ENCODE measurements at places on chromosomes 12 and 14.

DNA sequence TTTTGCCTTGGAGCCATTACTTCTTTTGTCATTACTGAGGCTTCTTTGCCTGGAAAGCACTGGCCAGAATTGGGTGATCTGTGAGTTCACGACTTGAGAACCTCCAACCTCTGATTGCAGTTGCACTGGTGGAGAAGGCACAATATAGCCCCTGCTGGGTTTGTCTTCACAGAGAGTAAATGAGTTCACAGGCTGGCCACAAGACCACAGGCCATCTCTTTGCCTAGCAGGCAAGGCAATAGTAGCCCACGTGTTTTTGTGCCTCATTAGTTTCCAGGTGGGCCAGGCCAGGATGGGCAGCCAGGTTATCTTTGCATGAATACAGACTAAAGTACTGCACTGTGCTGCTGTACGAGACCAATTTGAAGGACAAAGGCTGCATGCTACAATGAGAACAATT lies 468.8 kb downstream of the NRXN3 start:
- no peak for DNase-seq
- no peak overlapping the region for H3K4me3 ChIP-seq
- H3K36me3 ChIP-seq, result no peaks in the 10 kb centered on the region
- no peaks in the 10 kb centered on the region for H3K4me1 ChIP-seq
- H3K27me3 ChIP-seq, result peaks cover 14% of the 10 kb centered on the region

GRCh38 chr12:47805417-47805816 lies 14.3 kb downstream of the HDAC7 start:
- DNase-seq, result no peak
- H3K27ac ChIP-seq, result peak overlapping the region; percentile 99
- H3K27me3 ChIP-seq, result no peaks in the 10 kb centered on the region
- H3K4me3 ChIP-seq, result peak overlapping the region; percentile 15

DNA sequence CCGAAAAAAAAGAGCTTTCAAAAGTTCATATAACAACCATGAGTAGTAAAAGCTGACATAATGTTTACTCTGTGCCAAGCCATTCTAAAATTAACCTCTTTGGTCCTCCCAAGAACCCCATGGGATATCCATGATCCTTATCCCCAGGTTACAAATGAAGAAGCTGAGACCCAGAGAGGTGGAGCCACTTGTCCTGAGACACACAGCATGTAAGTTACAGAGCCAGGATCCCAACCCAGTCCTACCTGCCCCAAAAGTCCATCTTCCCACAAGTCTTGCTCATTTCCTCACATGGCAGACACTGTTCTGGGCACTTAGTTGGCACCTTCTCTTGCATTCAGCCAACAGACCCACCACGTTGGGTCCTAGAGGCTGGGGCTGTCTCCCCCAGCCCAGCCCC lies 37.1 kb downstream of the TRPV4 start:
- H3K36me3 ChIP-seq, result no peaks in the 10 kb centered on the region
- H3K4me1 ChIP-seq, result no peaks in the 10 kb centered on the region
- no peak overlapping the region for H3K27ac ChIP-seq
- no peak for DNase-seq
- H3K4me3 ChIP-seq, result no peak overlapping the region

GRCh38 chr12:31591380-31591901 lies 505 bp upstream of the DENND5B start:
- DNase-seq, result peak; percentile 56
- H3K4me3 ChIP-seq, result peak overlapping the region; percentile 89
- H3K27me3 ChIP-seq, result no peaks in the 10 kb centered on the region
- peaks cover 43% of the 10 kb centered on the region for H3K4me1 ChIP-seq
- H3K36me3 ChIP-seq, result peaks cover 8% of the 10 kb centered on the region
- H3K27ac ChIP-seq, result peak overlapping the region; percentile 98

DNA sequence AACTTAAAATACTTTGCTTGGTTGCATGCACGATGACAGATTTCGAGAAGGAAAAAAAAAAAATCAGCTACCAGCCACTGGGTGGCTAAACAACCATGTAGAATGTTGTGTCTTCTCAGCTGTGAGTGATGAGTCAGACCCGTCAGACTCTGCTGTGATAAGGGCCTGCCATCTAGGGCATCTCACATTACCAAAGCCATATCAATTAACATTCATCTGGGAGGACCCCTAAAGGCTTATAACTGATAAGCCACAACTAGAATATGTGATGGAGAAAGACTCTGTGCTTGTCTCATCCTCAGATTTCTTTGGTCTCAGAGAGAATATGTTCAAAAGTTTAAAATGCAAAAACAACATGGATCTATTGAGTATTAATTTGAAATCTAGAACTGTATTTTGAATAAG lies 111.5 kb downstream of the PAX9 start:
- no peak overlapping the region for H3K27ac ChIP-seq
- H3K4me3 ChIP-seq, result no peak overlapping the region
- no peaks in the 10 kb centered on the region for H3K4me1 ChIP-seq
- H3K27me3 ChIP-seq, result no peaks in the 10 kb centered on the region

DNA sequence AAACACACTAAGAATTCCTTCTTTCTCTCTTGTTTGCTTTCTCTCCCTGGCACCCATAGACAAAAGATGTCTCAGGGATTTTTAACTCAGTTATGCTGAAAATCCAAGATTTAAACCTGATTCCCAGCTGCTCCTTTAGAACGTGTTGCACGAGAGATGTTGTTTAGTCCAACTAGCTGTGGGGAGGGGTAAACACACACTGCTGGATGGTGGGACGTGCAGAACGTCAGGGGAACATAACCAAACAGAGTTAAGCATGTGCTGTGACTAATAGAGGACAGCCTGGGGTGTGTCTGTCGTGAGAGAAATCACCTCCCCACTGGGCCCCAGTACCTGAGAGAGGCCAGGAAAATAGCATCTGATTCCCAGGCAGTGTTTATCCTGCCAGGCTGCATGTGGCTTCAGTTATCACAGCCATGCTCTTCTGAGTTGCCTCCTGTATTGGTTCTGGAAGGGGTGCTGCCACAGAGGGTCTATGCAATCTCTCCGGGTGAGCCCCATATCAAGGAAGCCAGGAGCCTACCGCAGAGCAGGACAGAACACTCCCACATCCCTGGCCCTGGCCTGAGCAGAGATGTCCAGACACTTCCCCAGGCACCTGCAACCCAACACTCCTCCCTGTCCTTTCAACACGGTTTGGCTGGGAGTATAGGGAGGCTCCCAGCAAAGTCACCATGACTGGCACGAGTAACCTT lies 112.7 kb upstream of the EGLN3 start:
- no peak overlapping the region for H3K27ac ChIP-seq
- H3K4me3 ChIP-seq, result no peak overlapping the region
- DNase-seq, result no peak
- H3K36me3 ChIP-seq, result no peaks in the 10 kb centered on the region
- peaks cover 12% of the 10 kb centered on the region for H3K4me1 ChIP-seq

GRCh38 chr14:59925797-59926196 lies 5.9 kb downstream of the LRRC9 start:
- H3K4me1 ChIP-seq, result no peaks in the 10 kb centered on the region
- no peak overlapping the region for H3K4me3 ChIP-seq
- H3K36me3 ChIP-seq, result no peaks in the 10 kb centered on the region
- no peak for DNase-seq
- peaks cover 38% of the 10 kb centered on the region for H3K27me3 ChIP-seq

GRCh38 chr14:68474741-68475140 lies 318.1 kb downstream of the ZFP36L1 start:
- no peaks in the 10 kb centered on the region for H3K27me3 ChIP-seq
- H3K4me1 ChIP-seq, result peaks cover 82% of the 10 kb centered on the region
- DNase-seq, result no peak

GRCh38 chr12:131430158-131430742 lies 280.6 kb upstream of the SFSWAP start:
- H3K4me3 ChIP-seq, result no peak overlapping the region
- H3K27me3 ChIP-seq, result peaks cover 54% of the 10 kb centered on the region
- no peaks in the 10 kb centered on the region for H3K36me3 ChIP-seq
- peaks cover 8% of the 10 kb centered on the region for H3K4me1 ChIP-seq

DNA sequence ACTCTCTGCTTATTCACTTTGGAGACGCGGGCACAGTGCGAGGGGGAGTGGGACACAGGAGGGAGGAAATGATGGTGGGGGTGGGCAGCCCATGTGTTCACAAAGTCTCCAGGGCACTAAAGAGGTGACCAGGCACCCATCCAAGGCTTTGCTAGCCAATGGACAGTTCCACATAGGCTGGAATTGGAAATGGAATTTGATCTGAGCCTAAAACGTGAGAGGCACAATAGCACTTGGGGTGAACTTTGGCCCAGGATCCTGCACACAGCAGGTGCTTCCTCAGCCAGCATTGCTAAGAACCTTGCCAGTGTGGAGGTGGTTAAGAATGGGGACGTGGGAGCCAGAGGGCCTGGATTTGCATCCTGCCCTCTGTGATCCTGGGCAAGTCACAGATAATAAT lies 193.8 kb downstream of the CHST11 start:
- H3K4me1 ChIP-seq, result peaks cover 53% of the 10 kb centered on the region
- peak overlapping the region; percentile 78 for H3K27ac ChIP-seq
- H3K4me3 ChIP-seq, result no peak overlapping the region

GRCh38 chr12:52532636-52533035 lies 12.4 kb upstream of the KRT5 start:
- H3K27ac ChIP-seq, result no peak overlapping the region
- DNase-seq, result no peak
- peaks cover 44% of the 10 kb centered on the region for H3K27me3 ChIP-seq
- H3K4me3 ChIP-seq, result no peak overlapping the region
- no peaks in the 10 kb centered on the region for H3K4me1 ChIP-seq

DNA sequence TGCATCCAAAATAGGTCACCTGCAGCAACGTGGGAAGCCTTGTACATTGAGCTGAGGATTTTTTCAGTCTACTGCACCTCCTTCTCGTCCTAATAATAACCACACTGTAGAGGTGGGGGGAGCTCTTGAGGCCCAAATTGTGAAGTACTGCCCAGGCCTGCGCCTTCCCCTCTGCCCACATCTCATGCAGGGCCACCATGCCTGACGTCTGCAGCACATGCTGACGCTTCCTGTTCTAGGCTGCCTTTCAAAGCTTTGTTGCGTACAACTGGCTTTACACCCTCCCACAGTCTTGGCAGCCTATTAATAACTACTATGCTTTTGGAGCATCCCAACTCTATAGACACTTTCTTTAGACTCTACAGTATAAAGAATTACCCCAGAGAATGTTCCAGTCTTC lies 26.5 kb upstream of the TTC7B start:
- H3K27me3 ChIP-seq, result no peaks in the 10 kb centered on the region
- H3K4me1 ChIP-seq, result peaks cover 3% of the 10 kb centered on the region
- no peaks in the 10 kb centered on the region for H3K36me3 ChIP-seq
- H3K4me3 ChIP-seq, result no peak overlapping the region
- no peak overlapping the region for H3K27ac ChIP-seq

GRCh38 chr12:78918268-78918667 lies 53.7 kb downstream of the SYT1 start:
- H3K27ac ChIP-seq, result no peak overlapping the region
- no peak overlapping the region for H3K4me3 ChIP-seq
- no peaks in the 10 kb centered on the region for H3K27me3 ChIP-seq
- no peak for DNase-seq

GRCh38 chr14:72366619-72367018 lies 434.4 kb downstream of the RGS6 start:
- H3K4me1 ChIP-seq, result no peaks in the 10 kb centered on the region
- H3K27ac ChIP-seq, result no peak overlapping the region
- no peak overlapping the region for H3K4me3 ChIP-seq
- peaks cover 5% of the 10 kb centered on the region for H3K27me3 ChIP-seq
- H3K36me3 ChIP-seq, result no peaks in the 10 kb centered on the region

GRCh38 chr12:113673458-113674238 lies 202.0 kb upstream of the LHX5 start:
- no peak overlapping the region for H3K27ac ChIP-seq
- H3K4me3 ChIP-seq, result no peak overlapping the region
- no peaks in the 10 kb centered on the region for H3K36me3 ChIP-seq
- H3K4me1 ChIP-seq, result no peaks in the 10 kb centered on the region

DNA sequence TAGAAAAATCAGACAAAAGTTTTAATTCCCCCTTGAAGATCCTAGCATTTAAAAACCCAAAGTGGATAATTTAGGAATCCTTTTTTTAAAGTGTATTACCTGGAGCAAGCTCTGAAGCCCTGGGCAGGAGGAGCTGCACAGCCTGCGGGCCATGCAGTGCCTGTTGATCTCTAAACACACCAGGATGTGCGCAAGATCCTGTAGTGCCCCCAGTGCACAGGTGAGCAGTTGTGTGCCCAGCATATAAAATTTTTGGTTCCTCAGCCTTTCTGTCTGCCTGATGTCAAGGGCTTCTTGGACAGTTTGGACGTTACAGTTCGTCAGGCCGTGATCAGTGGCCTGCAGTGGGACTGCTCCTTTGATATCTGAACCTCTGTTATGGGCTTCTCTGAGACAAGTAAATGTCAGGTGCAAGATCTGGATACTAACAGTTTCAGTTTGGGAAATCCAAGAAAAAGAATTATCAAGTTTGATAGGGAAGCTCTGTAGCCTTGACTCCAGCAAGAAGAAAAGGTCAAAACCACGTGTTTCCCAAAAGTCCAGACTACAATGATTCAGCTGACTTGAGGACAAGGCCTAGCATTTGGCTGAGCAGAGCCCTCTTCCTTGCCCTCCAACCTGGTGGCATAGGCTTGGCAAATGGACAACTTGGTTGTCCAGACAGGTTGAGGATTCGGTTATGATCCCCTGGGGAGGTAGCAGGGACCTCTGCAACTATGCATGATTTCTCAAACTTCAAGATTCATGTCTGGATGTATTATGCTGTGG lies 1.0 kb downstream of the ATXN7L3B start:
- H3K4me3 ChIP-seq, result peak overlapping the region; percentile 100
- H3K36me3 ChIP-seq, result peaks cover 16% of the 10 kb centered on the region
- no peaks in the 10 kb centered on the region for H3K27me3 ChIP-seq
- peaks cover 61% of the 10 kb centered on the region for H3K4me1 ChIP-seq
- DNase-seq, result peak; percentile 29
- H3K27ac ChIP-seq, result peak overlapping the region; percentile 99

DNA sequence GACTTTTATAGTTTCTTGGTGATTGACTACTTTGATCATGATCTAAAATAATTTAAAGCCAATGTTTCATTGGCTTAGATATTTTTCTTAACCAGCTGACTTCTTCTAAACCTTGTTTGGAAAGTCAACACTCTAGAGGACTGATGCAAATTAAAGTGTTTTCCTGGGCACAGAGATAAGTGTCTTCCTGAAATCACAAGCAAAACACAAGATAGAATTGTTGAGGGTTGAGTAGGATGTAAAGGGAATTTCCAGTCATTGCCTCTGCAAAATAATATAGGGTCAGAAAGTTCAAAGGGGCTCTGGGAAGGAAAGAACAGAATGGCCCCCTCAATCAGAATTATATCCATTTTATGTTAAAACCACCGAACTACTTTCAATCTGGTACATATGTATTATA lies 156.3 kb upstream of the LRIG3 start:
- H3K4me1 ChIP-seq, result no peaks in the 10 kb centered on the region
- no peaks in the 10 kb centered on the region for H3K36me3 ChIP-seq
- no peak for DNase-seq
- peaks cover 7% of the 10 kb centered on the region for H3K27me3 ChIP-seq

DNA sequence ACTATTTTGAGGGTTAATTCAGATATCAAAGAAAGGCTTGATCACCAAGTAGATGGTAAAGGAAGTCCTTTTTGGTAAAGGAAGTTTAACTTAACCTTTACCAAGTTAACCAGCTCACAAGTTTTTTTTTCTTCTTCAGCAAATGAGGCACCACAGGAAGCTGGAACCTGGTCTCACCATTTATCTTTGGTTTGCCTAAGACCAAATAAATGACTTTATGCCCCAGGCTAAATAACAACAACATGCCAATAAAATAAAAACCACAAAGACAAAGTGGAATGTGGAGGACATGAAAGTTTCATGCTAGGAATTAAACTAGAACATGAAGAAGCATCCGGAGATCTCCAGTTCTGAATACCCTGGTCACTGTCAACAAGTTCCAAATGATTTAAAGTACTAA lies 116.8 kb upstream of the PRICKLE1 start:
- H3K27ac ChIP-seq, result no peak overlapping the region
- H3K36me3 ChIP-seq, result no peaks in the 10 kb centered on the region
- no peak overlapping the region for H3K4me3 ChIP-seq
- H3K4me1 ChIP-seq, result no peaks in the 10 kb centered on the region

Data from naive B cell (primary cell).